ENCODE measurements at places on chromosomes 5 and 9.

DNA sequence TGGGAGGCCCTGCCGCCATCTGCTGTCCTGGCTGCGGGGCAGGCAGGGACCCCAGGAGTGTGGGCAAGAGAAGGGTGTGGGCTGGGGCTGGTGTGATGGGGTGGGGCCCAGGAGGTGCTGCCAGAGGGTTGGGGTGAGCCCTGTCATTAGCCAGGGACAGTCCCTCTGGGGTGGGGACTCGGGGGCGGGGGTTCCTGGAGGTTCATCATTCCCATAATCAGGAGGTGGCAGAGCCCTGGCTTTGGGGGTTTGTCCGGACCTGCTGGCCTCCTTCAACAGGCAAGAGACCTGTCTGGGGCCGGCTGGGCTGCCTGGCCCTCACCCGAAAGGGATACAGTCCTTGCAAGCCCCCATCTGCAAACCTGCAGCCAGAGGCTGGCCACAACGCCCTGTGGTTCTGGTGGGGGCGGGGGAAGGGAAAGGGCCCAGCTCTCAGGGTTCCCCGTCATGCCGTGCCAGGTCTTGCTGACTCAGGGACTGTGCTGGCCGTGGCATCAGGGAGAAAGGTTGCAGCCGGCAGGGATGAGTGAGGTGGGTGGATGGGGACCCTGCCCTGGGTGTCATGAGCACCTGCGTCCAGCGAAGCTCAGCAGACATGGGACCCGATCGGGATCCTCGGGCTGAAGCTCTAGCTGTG is 65.2 kb downstream of the MRPL36 start:
- DNase-seq: no peak

DNA sequence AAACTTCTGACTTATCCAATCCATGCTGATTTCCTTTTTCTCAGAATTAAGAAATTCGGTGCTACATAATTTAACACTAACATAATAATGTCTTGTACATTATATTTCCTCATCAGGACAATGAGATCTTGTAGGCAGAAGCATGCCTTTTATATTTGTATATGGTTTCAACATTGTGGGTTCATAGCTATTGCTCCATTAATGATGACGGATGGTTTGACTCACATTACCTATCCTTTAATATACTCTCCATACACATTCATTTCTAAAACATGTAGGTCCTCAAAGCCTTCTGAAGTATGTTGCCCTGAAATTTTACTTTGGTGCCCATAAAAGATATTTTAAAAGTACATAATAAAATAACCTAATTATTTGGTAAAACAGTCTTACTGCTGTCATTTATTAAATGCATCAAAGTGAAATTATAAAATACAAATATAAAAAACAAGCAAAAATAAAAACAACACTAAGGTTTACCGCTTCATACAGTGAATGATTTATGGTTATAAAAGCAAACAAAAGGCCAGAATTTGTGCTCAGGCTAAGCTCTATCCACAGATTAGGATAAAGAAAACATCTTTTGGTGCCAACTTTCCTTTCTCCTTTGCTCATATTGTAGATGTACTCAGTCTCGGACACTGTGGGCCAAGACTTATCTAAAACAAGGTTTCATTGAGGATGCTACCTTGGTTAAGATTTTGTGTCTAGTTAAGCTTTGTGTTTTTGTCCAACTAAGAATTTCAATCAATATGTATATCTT is 61.2 kb upstream of the GCNT4 start:
- no peak for DNase-seq

DNA sequence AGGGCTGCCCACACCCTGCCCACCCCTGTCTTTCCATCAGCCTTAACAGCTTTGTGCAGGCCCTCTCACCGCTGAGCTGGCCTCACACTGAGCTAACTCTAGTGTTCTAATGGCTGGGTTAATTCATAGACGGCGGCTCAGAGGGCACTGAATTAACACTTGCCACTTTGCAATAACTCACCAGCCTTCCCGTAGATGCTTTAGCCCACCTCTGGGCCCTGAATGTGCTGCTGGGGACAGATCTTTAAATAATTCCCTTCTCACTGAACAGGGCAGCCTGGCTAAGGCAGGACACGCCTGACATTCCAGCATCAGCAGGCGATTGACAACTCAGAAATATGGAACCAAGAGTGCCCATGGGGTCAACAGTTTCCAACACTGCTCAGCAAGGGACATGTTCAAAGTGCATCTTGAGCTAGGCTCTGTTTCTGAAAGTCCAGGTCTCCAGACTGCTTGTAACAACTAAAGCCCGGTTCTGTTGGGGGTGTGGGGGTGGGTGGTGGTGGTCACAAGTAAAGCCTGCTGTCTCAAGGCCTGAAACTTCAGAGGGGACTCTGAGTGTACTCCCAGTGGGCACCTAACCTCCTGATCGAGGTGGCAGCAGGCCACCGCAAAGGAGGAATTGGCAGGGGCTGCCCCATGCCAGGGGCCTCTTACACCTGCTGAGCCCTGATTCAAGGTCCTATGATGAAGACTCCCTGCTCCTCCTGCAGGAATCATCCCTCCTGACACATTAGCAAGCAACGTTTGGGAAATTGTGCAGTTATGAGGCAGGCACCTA is 248.3 kb downstream of the FSTL4 start:
- DNase-seq: no peak

- DNase-seq: no peak
Measured at GRCh38 chr9:90002397-90003271, 397.8 kb downstream of the GADD45G start.

- DNase-seq: no peak
Measured at GRCh38 chr9:121699571-121700164, 48.2 kb downstream of the DAB2IP start.

GRCh38 chr5:158758675-158759074 is 341.0 kb downstream of the EBF1 start:
- DNase-seq: no peak

DNA sequence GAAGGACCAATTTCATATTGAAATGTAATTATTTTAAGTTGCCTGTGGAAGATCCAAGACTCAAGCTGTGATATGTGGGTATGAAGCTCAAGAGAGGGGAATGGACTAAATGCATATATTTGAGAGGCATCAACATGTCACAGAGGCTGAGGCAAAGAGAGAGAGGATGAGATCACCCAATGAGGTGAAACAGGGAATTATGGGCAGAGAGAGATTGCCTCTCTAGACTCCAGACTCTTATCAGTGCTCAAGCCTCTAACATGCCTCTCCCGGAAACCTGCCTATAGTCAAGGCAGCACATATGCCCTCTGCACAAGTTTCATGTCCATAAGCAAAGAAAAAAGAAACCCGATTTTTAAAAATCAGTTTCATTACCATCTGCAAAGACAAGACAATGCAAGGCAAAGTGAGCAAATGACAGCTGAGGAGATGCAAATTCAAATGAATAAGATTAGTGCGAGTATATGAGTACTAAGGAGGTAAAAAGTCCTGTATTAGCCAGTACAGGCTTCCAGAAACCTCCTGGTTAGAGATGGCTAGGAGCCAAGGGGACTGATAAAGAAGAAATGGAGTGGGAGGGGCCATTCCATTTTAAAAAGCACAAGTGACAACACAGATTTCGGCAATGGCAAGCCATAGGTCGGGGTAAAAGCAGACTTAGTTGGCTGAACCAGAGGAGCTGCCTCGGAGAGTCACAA is 9.4 kb downstream of the APTX start:
- no peak for DNase-seq

GRCh38 chr5:96370976-96371375 is 62.1 kb downstream of the PCSK1 start:
- no peak for DNase-seq

GRCh38 chr5:173823274-173823644 is 64.9 kb upstream of the CPEB4 start:
- no peak for DNase-seq

DNA sequence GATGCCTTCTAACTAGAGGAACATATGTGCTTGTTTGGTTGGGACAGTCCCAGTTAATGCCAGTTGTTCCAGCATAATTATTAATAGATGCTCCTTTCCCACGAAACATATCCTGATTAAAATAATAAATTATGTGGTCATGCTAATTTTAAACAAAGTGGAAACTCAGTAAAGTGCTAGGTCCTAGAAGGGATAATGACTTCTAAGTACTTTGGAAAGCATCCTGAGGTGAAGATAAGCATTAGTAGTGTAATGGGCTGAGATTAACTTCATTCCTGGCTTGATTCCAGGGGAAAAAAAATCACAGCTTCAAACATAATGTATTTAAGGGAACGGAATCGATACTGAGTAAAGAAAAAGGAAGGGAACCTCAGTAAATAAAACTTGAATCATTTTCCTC is 213.7 kb upstream of the SNX2 start:
- DNase-seq: no peak

DNA sequence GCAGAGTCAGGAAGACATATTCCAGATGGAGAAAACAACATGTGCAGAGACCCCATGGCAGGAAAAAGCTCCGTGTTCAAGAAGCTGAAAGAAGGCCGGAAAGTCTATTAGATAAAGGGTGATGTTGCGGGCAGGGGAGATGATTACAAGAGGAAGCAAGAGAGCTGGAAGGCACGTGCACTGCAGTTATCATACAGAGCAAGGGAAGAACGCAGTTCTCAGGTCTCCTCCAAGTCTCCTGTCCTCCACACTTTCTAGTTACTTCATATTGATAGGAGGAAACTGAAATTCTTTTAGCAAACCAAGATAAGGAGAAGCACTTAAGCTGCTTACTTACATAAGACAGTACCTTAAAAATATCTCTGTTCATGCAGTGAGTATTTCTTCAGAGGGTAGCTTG is 58.3 kb upstream of the PLPP6 start:
- DNase-seq: peak; percentile 25

- DNase-seq: no peak
Measured at GRCh38 chr5:89273289-89273688, 390.3 kb upstream of the MEF2C start.

- no peak for DNase-seq
Measured at GRCh38 chr5:2253040-2253975, 370.6 kb upstream of the IRX4 start.

DNA sequence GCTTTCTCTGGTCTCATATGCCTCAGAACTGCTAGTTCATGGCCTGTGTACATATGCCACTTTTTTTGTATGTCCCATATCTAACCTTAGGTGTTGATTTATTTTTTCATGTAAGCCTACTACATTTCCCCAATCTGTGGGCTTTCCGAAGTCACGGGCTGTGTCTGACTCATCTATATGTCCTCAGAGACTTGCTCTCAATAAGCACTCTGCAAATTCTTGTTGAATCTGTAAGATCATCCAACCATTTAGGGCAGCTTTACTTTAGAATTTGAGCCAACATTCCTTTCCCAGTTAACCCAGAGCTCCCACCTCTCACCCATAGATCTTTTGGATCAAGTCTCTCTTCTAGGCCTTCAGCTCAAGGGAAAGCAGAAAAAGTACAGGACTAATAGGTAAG is 263.4 kb downstream of the SEC61B start:
- no peak for DNase-seq

- DNase-seq: no peak
Measured at GRCh38 chr9:28832168-28832770, 1259.0 kb upstream of the C9orf72 start.

DNA sequence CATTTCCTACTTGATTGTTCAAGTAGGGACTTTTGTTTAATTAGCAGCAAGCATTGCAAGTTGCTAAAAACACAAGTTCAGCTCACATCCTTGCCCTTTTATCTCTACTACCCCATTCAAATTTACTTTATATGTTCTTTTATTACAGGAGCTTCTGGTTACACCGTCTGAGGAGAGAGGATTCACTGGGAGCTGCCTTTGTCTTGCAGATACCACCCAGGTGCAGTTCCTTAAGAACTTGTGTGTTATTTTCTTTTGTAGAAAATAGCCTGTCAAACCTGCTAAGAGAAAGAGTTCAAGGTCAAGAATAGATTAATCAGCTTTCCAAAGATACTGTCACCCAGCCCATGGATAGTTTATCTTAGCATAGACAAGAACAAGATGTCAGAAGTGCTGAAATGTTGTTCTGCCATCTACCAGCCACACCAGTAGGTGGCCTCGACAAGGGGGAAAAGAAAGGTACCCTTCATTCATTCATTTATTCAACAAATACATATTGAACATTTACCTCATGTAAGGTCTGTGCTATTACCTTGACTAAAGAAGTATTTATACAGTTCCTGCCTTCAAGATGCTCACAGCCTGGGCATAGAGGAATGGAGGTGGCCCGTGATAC is 750.3 kb downstream of the MAT2B start:
- no peak for DNase-seq

DNA sequence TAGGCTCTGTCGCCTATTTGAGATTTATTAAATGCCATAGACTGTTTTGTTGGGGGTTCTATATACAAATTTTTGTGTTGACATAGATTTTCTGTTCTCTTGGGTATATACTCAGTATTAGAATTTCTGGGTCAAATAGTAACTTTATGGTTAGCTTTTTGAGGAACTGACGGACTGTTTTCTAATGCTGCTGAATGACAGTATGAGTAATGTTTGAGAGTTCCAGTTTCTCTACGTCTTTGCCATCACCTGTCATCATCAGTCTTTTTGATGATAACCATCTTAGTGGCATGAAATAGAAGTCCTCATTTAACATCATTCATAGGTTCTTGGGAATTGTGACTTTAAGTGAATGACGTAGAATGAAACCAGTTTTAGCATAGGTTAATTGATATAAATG is 60.1 kb downstream of the CCDC171 start:
- no peak for DNase-seq

DNA sequence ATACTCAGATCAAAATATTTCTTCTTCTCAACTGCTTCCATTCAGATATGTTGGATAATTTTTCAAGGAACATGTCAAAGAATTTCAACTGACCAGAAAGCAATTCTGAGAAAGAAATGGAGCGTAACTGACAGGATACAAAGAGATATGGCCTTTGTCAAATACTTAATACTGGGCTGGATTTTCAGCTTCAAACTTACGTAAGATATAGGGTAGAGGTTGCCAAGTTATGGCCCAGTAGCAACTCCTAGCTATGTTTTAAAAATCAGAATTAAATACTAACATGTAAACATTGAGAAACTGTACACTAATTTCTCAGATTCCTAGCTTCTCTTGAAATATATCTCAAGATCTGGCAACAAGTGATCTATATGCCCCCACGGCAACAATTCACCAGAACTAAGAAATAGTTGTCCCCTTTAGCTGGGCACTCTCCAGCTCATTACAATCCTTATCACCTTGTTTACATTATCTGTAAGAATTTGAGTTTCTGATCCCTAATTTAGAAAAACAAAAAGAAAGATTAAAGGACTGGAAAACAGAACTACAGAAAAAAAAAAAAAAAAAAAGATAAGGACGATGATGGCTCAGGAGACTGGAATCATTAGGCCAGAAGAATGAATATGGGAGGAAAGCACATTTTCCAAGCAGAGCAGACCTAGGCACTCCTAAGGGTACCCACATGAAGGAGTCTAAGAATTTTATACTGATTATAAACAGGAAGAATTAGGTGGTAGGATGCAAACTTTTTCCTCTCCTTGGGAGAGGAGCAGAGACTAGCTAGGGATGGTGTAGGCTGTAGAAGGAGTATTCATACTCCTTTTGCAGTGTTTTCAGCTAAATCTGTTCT is 23.0 kb downstream of the INIP start:
- DNase-seq: no peak

DNA sequence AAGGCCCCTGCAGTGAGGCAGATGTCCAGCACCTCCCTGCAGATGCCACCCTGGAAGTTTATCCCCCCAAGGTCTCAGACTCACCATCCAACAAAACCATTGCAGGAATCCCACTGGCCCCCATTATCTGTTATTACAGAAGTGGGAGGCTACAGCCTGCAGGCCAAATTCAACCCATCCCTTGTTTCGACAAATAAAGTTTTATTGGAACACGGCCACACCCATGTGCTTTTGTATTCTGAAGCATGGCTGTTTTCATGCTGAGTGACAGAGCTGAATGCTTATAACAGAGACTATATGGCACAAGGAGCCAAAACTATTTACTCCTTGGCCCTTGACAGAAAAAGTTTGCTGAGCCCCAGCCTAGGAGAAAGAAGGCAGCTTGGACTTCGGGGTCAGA is 428.8 kb downstream of the CDK5RAP2 start:
- no peak for DNase-seq

Measured in CMK (cell line).